ENCODE measurements at places on chromosomes 12 and 14.

DNA sequence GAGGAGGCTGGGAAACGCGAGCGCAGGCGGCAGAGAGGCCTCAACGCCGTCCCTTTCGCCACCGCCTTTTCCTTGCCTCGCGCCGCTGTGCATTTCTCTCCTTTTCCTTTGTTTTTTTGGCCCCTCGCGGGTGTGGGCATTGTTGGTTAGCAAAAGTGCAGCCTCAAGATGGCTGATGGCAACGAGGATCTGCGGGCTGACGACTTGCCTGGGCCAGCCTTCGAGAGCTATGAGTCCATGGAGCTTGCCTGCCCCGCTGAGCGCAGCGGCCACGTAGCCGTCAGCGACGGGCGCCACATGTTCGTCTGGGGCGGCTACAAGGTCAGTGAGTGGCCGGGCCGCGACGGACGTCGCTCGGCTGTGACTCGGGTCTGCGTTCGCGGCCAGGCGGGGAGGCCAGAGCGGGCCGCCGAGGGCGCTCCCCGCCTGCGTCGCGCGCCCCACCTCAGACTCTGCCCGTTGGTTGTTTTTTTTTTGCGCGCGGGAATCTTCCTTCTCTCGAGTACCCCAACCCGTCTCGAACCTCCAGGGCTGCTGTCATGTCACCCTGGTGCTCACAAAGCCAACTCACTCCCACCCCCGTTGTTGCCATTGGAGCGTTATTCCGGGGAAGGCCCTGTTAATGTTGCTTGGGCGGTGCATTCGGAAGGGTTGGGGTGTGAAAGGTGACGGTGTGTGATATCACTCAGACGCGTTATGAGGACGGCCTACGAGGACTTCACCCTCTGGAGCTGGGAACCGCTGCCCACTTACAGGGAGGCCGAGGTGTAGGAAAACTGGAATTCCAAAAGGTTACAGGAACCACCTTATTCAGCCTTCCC lies 558 bp downstream of the KLHDC2 start:
- no peak for DNase-seq

GRCh38 chr14:72679536-72680151 lies 214.3 kb downstream of the DPF3 start:
- no peak for DNase-seq

GRCh38 chr14:81766321-81766915 lies 232.8 kb upstream of the SEL1L start:
- DNase-seq: no peak

- no peak for DNase-seq
Observed at GRCh38 chr14:75274050-75274898, 4.4 kb upstream of the FOS start.

DNA sequence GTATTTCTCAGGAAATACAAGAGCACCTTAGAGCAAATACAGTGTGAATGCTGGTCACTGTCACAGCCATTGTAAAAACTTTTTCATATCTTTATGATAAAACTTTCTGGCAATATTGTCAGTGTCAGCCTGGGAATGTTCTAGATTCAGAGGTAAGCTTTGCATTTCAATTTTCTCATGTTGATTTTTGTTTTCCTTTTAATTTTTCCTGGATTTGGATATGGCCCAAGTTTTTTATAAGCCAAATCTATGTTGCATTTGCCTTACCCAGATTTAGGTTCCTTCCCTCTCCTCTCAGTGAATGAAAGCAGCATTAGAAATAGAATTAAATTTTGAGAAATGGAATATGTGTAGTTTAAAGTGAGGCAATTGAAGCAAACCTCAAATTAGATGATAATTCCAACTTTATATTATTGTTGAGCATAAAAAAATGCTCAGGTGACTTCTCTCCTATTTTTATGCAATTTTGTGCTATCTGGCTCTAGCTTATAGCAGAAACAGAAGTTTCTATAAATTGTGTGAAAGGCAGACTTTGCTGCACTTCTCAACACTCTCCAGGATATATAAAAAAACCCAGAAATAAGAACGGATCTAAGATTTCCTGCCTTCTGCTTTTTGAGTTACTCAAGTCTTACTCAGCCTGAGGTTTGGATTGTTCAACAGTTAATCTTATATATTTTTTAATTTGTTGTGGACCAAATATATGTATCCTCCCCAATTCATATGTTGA lies 368.2 kb upstream of the PRICKLE1 start:
- no peak for DNase-seq

DNA sequence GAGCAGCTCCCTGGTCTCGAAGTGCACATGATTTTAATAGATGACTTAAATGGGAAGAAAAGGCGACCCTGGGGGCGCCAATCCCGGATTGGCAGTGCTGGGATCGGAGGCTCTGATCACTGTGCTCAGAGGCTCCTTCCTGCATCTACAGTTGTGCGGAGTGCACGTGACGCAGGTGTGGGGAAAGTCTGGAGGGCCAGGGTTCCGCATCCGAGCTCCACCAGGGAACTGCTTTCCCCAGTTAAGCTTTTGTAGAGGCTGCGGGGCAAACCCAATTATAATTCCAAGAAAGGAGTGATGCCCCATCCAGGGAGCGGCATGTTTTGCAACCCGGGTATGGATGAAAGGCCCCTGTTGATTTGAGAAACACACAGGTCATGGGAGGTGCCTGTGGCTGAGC lies 36.5 kb downstream of the ELK3 start:
- DNase-seq: no peak
